SK-N-SH treated with all-trans-retinoic acid at 6 μM for 48 hours (cell line): ENCODE measurements at places on chromosomes 6 and 20.

- peak; percentile 71 for ATAC-seq
Observed at GRCh38 chr6:107820338-107821261, 3.5 kb downstream of the SCML4 start.

- no peak for ATAC-seq
Observed at GRCh38 chr20:51463560-51463959, 79.0 kb downstream of the NFATC2 start.

- ATAC-seq: no peak
Observed at GRCh38 chr6:97110626-97111025, 172.4 kb downstream of the MMS22L start.

- no peak for ATAC-seq
Observed at GRCh38 chr20:1893721-1894470, 1.3 kb upstream of the SIRPA start.

DNA sequence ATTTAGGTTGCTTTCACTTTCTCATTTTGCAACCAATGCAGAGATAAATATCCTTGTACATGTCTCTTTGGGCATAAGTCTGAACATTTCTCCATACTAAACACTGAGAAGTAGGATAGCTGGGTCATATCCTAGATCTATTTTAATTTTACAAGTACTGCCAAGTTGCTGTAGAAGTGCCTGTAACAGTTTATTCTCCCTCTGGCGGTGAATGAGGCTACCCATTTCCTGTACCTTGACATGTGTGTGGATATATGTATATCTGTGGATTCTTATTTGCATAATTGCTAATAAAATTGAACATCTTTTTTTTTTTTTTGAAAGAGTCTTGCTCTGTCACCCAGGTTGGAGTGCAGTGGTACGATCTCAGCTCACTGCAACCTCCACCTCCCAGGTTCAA is 48.0 kb upstream of the PNRC1 start:
- no peak for ATAC-seq

GRCh38 chr6:19880066-19880465 is 42.9 kb downstream of the ID4 start:
- ATAC-seq: no peak

- ATAC-seq: peak; percentile 76
Observed at GRCh38 chr6:113122060-113122459, 735.1 kb upstream of the MARCKS start.

DNA sequence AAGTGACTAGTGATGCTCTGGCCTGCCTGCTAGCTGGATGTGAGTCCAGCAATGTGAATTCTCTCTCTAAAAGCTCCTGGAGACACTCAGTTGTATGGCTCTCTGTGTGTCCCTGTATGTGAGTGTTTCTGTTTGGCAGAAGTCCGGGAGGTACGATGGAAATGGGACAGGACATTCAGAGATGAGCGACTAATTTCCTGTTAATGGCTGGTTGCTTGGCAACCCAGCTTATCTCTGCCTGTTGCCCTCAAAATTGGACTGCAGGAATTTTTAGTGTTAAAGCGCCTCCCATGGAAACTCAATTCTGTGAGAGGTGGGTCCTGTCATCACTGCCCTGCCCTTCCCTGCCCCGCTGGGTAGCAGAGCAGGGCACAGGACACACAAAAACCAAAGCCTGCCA is 136.8 kb upstream of the LRFN2 start:
- ATAC-seq: peak; percentile 13; the same call in 1 of the 3 replicates

GRCh38 chr20:5495939-5496338 is 179.2 kb upstream of the PROKR2 start:
- no peak for ATAC-seq

GRCh38 chr6:39664173-39664572 is 61.0 kb downstream of the KIF6 start:
- no peak for ATAC-seq

DNA sequence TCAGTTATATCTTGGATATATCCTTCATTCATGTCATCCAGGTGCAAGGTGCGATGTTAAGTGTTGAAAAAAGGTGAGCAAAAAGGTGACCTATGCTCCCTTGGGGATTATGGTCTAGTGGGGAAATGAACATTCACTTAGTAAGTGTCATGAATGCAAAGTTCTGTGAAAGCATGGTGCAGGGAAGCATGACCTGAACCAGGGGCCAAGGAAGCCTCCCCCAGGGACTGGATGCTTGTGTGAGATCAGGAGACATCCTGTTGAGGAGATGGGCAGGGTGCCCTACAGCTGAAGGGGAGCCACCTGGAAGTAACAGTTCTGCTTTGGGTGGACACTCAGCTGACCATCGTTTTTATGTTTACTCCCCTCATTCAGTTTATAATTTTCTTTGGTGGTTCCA is 179.5 kb downstream of the SYNDIG1 start:
- no peak for ATAC-seq

- no peak for ATAC-seq
Observed at GRCh38 chr6:127129251-127129650, 10.8 kb downstream of the RSPO3 start.

GRCh38 chr6:80341330-80341729 is 234.9 kb downstream of the BCKDHB start:
- no peak for ATAC-seq

- ATAC-seq: no peak
Observed at GRCh38 chr6:87762116-87762515, 60.1 kb upstream of the AKIRIN2 start.

DNA sequence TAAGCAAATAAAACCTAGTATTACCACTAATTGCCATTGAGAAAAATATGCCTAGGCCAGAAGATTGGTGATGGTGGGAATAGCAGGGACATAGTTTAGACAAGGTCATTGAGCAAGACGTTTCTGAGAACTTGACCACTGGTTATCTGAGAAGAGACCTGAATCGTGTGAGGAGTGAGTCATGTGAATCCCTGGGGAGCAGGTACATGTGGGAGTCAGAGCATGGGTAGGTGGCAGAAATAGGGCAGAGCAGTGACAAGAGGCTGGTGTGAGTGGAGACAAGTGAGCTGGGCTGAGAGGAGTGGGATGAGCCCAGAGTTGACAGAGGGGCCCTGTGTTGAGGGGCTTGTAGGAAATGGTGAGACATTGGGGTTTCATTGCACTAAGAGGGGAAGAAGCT is 16.4 kb downstream of the MICA start:
- ATAC-seq: no peak

GRCh38 chr20:38674092-38674764 is 50.1 kb upstream of the SLC32A1 start:
- ATAC-seq: peak; percentile 92

- peak; percentile 57; the same call in 2 of the 3 replicates for ATAC-seq
Observed at GRCh38 chr6:4929097-4929718, 74.6 kb downstream of the RPP40 start.

- ATAC-seq: no peak
Observed at GRCh38 chr20:59051666-59052185, 9.1 kb upstream of the PRELID3B start.

- ATAC-seq: no peak
Observed at GRCh38 chr20:2295886-2296515, at the start of gene TGM3. TSS of gene TGM3 (plus strand) at chr20:2296001. CDS start at chr20:2296064, 63 bp downstream.

DNA sequence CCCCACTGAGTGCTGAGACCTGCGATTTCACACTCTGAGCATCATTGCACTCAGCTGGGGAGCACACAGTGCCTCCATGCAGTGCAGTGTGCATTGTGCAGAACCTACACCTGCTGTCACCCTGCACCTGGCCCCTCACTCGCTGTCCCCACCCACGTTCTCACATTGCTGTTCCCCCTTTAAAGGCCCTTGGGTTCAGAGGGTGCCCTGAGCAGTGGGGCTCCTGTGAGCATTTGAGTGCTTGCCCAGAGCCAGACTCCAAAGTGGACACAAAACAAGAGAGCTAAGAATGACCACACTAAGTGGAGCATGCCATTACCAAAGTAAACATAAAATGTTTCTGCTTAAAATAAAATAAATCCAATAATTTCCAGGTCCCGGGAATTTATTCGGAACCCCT is 131.0 kb upstream of the CST7 start:
- no peak for ATAC-seq

- no peak for ATAC-seq
Observed at GRCh38 chr6:140806431-140806830, 1326.3 kb upstream of the GJE1 start.

DNA sequence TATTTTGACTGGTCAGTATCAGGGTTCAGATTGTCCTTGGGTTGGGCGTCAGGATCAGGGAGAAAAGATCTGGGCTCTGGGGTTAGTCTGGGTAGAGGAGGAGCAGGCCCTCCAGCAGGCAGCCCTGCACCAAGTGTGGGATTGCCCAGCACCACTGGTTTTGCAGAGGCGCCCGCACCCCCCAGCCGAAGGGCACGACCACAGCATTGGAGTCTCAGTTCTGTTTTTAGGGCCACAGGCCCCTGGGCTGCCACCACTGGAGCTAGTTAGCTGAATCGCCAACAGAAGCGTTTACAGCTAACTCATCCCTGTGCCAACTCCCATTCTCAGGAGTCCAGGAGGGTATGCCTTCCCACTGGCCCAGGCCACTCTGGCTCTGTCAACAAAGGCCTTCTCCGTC is 84.2 kb downstream of the TCP11 start:
- ATAC-seq: no peak

GRCh38 chr6:34866509-34866908 is 21.3 kb downstream of the TAF11 start:
- ATAC-seq: no peak

- no peak for ATAC-seq
Observed at GRCh38 chr6:29603930-29604329, 19.0 kb downstream of the OR2H2 start.

DNA sequence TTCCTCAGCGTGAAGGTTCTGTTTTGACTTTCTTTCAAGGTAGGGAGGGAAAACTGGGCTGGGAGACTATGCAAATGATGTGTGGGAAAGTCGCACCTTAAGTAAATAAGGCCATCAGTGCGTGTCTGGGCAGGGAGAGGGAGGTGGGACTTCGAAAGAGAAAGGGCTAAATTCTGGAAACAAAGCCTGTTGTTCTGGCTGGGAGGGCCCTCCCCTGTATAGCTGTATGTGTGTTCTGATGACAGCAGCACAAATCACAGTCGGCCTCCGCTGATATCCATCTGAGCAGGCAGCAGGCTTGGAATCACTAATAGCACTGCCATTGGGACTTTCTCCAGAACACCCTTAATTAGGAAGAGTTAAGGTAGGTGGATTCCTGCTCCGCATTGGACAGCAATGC is 19.2 kb downstream of the JAG1 start:
- peak; percentile 30; the same call in 1 of the 3 replicates for ATAC-seq
